ENCODE measurements at places on chromosomes 16 and 17.

GRCh38 chr17:78232859-78233173 is 1.4 kb downstream of the TMEM235 start:
- no peak for DNase-seq

- DNase-seq: no peak
Measured at GRCh38 chr17:45380046-45380765, 52.5 kb downstream of the ARHGAP27 start.

GRCh38 chr17:65160516-65160915 is 23.3 kb downstream of the RGS9 start:
- DNase-seq: no peak

- DNase-seq: no peak
Measured at GRCh38 chr16:67594956-67595355, 32.6 kb downstream of the CTCF start.

GRCh38 chr16:81195885-81196534 is 42.5 kb upstream of the BCO1 start:
- no peak for DNase-seq

GRCh38 chr16:77975942-77976341 is 46.4 kb upstream of the CLEC3A start:
- no peak for DNase-seq

DNA sequence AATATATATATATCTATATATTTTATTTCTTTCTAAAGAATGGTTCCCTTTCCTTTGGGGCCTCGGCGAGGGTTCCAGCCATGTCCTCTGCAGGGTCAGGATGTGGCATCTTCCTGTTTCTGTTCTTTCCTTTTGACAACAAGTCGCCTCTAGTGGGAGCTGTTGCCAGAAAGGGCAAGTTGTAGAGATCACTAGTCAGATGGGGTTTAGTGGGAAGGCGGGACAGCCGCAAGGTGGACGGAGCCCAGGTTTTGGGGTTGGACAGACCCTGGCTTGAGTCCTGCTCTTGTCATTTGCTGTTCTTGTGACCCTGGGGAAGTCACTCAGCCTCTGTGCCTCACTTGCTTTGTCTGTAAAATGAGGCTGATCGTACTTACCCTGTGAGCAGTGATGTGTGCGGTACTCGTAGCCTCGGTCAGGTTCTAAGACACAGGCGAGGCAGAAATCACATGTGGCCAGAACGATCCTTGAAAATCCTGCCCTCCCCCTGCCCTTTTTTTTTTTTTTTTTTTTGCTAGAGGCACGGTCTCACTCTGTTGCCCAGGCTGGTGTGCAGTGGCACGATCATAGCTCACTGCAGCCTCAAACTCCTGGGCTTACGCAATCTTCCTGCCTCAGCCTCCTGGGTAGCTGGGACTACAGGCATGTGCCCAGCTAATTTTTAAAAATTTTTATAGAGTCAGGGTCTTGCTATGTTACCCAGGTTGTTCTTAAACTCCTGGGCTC is 80.1 kb downstream of the ABCC6 start:
- no peak for DNase-seq

- DNase-seq: no peak
Measured at GRCh38 chr17:81380666-81381518, 14.4 kb upstream of the BAHCC1 start.

GRCh38 chr16:56530872-56531271 is 11.0 kb upstream of the BBS2 start:
- DNase-seq: no peak

DNA sequence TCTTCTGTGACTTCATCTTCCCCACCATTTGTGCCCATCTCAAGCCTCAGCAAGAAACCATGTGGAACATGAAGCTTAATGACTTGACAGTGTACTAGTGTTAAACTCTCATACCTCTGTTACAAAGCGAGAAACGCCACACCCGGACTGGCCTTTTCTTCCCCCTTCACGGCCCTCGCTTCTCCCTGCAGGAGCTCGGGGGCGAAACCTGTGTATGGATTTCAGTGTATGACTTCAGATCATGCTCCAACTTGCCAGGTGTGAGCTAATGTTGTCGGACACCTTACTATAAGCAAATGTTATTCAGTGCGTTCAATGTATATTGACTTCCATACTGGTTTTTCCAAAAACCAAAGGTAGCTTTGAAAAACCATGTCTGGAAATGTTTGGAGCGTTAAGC is 20.1 kb upstream of the SLC5A11 start:
- no peak for DNase-seq

GRCh38 chr17:39143552-39144093 is 7.8 kb downstream of the PLXDC1 start:
- DNase-seq: no peak

- DNase-seq: no peak
Measured at GRCh38 chr16:61274211-61274610, 762.0 kb downstream of the CDH8 start.

All from MM.1S (cell line).